ENCODE measurements at places on chromosomes 12 and 14. TPM values are rescaled to one million over a fixed set of nuclear protein-coding genes. Genes with fewer than 3 reads are reported as not detected.

The CCDC175 gene
- total RNA-seq = not detected

The LIN7A gene
- total RNA-seq = 9.5 TPM

The NDUFB1 gene
- total RNA-seq = 310 TPM

The PSMB11 gene
- under 0.01 TPM for total RNA-seq

The ANO2 gene
- total RNA-seq = not detected

The ACSM4 gene
- total RNA-seq = not detected

The GLT1D1 gene
- under 0.01 TPM for total RNA-seq

The FBLN5 gene
- total RNA-seq = 33.4 TPM

The RHEBL1 gene
- total RNA-seq = 0.33 TPM

The SLC6A15 gene
- 0.99 TPM for total RNA-seq

The PTCSC3 gene
- not detected for total RNA-seq

The RIMKLB gene
- total RNA-seq = 13.0 TPM

The TRMT61A gene
- 10.6 TPM for total RNA-seq

The LMNTD1 gene
- total RNA-seq = not detected

The ART4 gene
- not detected for total RNA-seq

The RTN1 gene
- total RNA-seq = 0.17 TPM
